SW 1271 (cell line): ENCODE measurements at places on chromosomes 12 and 14.

DNA sequence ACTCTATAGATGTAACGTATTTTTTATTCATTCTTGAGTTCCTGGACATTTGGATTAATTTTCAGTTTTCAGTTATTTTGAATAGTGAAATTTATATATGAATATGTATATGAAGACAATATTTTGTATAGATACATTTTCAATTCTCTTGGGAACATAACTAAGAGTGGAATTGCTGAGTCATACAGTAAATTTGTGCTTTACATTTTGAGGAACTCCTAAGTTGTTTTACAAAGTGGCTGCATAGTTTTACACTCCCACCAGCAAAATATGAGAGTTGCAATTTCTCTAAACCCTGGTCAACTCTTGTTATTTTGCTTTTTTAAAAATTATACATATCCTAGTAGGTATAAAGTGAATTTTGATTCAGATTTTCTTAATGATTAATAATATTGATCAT lies 1838.6 kb upstream of the SEL1L start:
- DNase-seq = no peak

GRCh38 chr14:100438271-100438670 lies 115.1 kb downstream of the SLC25A47 start:
- DNase-seq = no peak

GRCh38 chr12:106249411-106250135 lies 1.8 kb upstream of the CKAP4 start:
- no peak for DNase-seq

GRCh38 chr12:75975702-75976101 lies 55.9 kb downstream of the PHLDA1 start:
- no peak for DNase-seq

- no peak for DNase-seq
Measured at GRCh38 chr12:56391721-56392120, 29.1 kb upstream of the APOF start.

DNA sequence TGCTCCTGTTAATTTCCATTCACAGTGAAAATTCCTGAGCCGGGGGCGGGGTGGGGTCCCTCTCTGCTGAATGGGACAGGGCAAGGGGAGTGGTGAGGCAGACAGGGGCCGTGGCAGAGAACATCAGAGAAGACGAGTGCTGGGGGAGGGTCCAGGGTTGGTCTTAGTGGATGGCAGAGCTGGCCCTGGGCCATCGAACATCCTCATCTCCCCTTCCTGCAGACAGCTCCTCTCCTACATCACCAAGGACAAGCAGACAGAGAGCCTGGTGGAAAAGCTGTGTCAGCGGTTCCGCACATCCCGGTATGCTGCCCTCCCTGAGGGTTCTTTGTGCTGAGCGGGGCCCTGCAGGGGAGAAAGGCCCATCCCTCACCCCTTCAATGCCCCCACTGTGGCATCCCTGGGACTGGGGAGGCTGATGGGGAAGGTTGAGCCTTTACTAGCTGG lies 5.0 kb upstream of the GAPDH start:
- DNase-seq = no peak

DNA sequence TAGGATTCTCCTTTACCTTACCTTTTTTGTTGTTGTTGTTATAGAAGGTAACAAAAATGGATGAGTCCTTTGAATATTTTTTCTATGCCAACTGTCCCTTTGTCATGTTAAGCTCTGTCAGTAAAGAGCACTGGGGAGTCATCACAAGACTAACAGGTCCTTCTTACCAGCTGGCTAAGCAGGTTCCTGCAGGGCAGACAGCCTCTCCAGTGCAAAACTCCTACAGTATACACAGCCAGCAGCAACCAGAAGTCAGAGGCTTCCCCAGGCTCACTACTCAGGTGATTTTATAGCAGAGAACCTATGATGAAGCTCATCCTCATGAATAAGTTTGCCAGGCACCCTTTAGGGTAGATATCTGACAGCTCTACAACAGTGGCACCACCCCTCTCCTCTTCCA lies 271.1 kb downstream of the RERGL start:
- no peak for DNase-seq

- DNase-seq = no peak
Measured at GRCh38 chr12:120109570-120110267, 6.8 kb downstream of the RAB35 start.

DNA sequence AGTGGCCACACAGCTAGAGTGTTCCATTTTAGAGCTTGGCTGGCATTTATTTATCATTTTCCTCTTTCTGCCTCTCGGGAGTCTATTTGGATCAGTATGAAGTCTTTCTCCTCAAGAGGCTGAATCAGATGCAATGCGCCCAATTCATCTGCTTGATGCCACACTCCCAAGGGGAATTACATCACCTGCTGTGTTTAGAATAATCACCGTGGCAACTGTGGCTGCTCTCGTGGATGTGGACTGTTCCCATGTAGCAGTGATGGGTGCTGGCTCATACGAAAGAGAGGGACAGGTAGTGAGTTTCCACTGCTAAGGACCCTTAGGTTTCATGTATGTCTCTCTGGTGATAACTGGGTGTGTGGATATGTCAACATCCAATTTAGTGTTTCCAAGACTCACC lies 70.7 kb downstream of the SRRM4 start:
- no peak for DNase-seq
